ENCODE measurements at places on chromosomes 12 and 14.
A peak's percentile ranks its signal among the peaks of the same experiment; 100 is the strongest.

DNA sequence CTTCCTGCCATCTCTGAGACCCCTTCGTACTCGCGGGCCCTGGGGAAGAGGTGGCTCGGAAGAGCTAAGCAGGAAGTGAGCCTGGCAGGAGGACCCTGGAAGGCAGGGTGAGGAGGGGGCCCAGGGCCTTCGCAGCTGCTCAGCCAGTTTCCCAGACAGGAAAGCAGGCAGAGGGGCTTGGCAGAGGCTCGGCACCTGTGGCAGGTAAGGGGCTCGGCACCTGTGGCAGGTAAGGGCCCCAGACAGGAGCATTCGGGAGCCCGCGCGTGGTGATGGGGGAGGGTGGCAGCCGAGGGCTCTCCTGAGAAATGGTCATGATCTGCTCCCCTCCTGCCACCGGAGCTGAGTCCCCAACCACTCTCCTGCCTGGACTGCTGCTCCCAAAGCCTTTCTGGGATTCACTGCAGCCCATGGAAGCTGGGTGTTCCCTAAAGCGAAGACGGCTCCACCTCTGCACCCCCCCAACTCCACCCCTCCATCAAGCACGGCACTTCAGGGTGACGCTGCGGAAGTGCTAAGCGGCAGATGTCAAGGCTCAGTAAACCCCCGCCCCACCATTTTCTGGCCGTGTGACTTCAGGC, 63.2 kb downstream of the PRIMA1 start:
- DNase-seq = no peak

GRCh38 chr14:58697266-58697929, 59.6 kb downstream of the DACT1 start:
- DNase-seq = no peak

DNA sequence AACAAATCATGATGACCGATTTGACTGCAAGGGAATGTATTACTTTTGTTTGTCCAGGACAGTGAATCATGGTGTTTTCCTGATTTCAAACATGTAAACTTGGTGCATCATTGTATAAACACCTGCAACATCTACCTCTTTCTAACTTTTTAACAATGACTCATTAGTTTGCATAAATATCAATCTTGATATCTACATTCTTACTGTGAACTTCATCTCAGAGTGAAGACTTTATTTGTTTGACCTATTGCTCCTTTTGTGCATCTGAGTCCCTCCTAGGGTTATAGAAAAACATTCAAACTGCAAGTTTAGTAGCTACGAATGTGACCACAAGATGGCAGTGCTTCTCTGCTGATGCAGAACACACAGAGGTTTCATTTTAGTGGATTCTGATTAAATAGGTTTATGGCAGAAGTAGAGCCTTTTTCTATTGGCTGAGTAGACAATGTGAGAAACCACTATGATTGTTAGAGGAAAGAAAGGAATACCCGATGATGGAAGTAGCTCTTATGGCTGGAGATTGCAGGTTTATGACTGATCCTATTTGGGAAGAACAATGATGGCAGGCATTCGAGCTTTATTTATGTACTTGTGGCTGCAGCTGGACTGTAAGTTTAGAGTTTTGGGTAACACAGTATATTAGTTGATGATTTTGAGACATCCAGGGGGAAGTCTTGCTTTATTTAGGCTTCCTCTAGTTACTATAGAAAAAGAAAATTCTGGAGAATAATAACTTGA, 244.2 kb upstream of the OR4E1 start:
- DNase-seq = peak; percentile 30

DNA sequence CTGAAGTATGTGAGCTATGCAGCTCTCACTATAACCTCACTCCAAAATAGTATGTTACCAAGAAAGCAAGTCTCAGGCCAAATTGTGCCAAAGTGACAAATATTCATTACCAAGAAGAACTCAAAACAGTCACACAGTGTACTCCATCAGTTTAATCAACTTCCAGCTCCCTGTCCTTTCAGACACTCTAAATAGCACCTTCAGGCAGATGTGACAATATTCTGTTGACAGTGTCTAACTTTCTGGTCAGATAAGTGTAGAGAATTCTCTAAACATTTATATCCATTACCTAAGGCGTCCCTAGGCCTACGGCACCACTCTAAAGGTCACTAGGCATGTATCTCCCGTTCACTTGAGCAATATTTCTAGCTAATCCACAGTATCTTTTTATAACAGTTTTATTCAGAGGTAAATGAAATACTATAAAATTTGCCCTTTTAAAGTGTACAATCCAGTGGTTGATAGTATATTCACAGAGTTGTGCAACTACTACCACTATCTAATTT, 21.7 kb downstream of the CPNE8 start:
- DNase-seq = no peak

DNA sequence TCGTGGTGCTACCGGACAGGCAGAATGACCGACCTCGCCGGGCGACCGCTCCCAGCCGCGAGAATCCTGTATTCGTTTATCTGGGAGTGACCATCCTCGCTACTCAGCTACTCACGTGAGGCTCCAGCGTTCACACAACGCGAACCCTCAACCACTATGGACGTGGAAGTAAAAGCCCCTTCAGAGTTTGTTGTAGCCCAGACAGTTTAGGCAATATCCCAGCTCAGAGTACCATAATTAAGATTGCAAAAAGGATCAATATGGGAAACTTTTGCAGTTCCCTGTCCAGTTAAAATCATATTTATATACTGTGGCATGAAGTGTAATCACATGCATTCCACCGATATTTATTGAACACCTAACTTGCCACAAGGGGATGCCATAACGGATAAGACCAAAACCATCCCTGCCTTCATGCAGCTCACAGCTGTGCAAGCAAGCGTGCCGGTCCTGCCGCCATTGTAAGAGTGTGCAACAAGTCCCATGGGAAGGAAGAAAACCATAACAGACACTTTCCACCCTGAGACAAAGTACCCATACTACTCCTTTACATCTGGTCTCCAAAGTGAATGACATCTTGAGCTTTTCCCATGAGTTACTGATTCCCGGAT, 938 bp upstream of the MAX start:
- DNase-seq = no peak

DNA sequence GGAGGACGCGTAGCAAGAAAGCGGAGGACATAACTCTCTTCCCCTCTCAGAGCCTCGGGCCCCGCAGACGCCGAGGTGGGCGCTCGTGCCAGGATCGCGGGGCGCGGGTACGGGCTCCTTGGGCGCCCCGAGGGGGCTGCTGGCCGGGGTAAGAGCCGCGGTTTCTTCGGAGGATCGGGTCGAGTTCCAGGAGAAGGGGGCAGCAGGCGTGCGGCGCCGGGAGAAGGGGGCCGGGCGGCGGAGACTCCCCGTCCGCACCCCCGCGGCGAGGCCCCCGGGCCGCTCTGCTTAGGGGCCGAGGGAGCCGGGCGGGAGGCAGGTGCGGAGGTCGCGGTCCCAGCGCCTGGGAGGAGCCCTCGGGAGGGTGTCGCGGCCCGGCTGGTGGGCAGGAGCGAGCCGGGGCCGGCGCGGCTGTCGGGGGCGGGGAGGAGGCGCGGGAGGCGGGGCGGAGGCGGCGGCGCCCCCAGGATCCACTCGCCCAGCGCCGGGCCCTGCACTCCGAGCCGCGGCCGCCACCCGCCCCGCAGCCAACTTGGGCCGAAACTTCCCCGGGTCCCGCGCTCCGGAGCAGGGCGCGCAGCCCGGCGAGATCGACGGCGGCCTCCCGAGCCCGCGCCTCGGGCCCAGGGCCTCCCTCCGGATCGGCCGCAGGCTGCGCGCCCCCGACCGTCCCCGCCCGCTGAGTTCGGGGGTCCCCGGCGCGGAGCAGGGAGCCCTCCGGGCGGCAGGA, 64.4 kb downstream of the FBXL14 start:
- DNase-seq = no peak

DNA sequence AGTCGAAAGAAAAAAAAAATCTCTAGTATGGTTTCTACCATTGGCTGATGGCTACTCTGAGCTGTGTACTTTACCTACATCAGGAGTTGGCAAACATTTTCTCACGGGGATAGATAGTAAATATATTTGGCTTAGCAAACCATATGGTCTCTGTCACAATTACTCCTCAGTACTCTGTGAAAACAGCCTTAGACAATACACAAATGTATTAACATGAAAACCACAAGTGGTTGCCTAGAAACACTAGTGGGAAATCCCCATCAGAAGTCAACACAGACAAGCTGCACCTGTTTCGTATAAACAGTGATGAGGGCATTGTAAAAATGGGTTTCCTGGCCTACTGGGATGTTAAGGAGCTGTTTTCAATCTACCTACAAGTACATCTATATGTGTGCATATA, 84.6 kb upstream of the NAV3 start:
- DNase-seq = peak; percentile 33

DNA sequence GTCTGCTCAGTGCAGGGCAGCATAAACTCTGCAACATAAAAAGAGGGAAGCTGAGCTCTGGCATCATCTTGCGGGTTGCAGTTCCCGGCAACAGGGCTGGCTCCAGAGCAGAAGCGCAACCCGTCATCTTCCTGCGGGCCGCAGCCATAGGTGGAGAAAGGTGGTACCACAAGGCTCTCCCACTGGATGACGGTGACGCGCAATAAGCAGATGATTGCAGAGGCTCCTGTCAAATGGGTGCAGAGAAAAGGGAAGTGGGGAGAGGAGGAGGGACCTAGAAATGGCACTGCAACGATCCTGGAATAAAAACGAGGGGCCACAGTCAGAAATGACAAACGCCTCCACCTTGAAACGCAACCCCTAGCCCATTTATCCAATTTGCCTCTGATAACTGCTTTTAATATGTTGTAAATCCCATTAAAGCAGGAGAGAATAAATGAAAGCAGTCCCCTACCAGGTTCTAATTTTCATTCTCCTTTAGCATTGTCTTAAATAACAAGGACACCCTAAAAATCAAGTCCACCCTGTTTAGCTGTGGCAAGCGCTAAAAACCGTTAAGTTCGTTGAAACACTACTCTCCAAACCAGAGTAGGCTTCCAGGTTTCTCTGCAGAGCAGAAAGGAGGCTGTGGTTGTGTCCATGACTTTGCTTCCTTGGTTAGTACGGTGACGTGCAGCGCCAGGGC, 30.9 kb upstream of the TUBA1C start:
- no peak for DNase-seq

- DNase-seq = no peak
Observed at GRCh38 chr14:68099495-68100045, 280.0 kb downstream of the RAD51B start.

DNA sequence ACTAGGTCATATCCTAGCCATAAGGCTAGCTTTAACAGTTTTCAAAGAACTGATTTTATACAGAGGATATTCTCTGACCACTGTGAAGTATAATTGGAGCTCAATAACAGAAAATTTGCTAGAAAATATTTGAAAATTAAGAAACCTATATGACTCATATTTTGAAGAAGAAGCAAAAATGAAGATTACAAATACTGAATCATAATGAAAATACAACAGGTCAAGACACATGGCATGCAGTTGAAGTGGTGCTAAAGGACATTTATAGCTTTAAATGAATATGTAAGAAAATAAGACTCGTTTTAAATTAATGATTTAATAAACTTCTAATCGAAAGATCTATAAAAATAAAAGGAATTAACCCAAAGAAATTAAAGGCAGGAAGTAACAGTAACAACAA, 1234.6 kb downstream of the SLC16A7 start:
- peak; percentile 50 for DNase-seq

DNA sequence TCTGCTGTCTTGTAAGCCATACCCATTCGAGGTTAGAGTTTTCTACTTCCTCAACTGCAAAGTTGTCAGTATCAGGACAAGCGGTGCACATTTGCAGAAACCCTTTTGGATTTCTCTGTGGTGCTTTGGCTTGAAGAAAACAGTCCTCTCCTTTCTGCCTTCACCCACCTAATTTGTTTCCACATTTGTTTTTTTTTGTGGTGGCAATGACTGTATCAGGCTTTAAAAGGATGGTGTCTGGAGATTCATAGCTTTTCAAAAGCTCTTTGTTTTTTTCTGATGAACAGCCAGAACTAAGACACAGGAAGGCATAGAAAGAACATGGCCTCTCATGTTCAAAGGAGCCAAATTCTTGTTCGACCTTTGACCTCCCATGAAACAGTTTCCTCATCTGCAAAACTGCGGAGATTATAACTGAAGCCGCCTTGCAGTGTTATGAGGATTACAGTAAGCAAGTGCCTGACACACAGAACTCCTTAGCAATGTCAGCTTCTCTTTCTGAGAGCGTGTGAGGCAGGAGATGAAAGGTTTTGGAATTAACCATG, 270.6 kb upstream of the TBX3 start:
- DNase-seq = peak; percentile 5

DNA sequence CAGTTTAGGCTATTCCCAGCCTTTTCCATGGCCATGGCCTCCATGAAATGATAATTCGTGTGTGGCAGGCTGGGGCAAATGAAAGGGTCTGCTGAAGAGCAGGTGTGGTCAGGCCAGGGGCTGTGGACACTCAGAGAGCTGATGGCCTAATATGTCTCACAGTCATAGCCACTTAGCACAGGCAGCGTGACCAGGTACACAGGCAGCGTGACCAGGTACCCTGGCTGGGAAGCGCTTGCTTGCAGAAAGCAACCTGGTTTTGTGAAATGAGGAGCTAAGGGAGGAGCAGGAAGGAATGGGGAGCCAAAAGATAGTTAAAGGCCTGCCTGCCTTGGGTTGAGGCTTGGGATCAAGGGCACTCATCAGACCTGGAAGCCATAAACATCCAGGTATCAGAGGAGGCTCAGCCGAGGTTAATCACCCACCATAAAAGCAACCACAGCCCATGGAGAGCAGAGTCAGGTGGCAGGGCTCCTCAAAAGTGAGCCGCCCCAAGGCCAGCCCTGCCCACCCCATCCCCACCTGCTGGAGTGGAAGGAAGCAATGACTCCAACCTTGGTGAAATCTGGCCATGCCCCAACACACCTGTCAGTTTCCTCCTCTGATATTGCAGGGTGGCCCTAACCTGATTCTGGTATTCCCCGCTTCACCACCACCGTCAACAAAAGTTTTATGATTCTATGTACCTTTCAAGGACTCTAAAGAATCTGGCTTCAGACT, 8.0 kb upstream of the KRT8 start:
- no peak for DNase-seq

GRCh38 chr14:29898470-29898869, 29.2 kb downstream of the PRKD1 start:
- DNase-seq = no peak

- peak; percentile 76 for DNase-seq
Observed at GRCh38 chr12:56261503-56262232, 3.5 kb upstream of the ANKRD52 start.

DNA sequence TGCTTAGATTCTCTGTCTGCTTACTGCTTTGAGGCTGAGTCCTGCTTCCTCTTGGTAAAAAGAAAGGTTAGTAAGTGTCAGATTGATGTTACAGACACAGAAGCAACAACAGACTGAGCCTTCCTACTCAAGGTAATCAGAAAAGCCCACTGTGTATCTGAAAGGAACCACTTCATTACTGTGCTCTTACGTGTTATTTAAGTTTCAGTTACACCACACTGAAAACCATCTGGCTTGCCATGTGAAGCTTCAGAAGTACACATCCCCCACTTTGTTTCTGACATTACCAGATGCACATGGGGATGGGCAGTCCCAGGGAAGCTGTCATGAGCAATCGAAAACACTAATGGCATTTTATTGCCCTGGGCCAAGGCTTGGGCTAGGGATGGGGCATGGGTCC, 1290.1 kb downstream of the AACS start:
- DNase-seq = no peak

- no peak for DNase-seq
Observed at GRCh38 chr12:20946732-20947131, 136.2 kb downstream of the SLCO1B3 start.
